ENCODE measurements at places on chromosomes 4 and X. TPM values are rescaled to one million over a fixed set of nuclear protein-coding genes. Genes with fewer than 3 reads are reported as not detected.

GRCh38 chrX:17601441-17602200 is 135.7 kb upstream of the SCML1 start:
- DNase-seq = no peak

- no peak for DNase-seq
Measured at GRCh38 chr4:184122631-184123408, 94.9 kb downstream of the ENPP6 start.

DNA sequence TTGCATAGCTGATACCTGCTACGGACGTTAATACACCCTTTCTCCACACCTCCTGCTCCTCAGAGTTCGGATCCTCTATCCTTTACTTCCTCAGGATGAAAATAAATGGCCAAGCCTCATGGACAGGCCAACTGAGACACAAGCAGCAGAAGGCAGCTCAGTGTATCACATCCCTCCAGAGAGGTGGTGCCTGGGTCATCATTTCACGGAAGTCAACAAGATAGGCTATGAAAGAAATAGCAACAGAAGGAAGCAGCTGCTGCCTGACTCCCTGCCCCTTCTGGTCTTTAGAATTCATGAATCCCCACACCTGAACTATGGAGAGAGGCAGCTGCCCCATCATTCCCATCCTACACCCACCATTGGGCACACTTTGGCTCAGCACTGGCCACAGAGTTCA is 267.1 kb upstream of the ETNPPL start:
- DNase-seq = no peak

DNA sequence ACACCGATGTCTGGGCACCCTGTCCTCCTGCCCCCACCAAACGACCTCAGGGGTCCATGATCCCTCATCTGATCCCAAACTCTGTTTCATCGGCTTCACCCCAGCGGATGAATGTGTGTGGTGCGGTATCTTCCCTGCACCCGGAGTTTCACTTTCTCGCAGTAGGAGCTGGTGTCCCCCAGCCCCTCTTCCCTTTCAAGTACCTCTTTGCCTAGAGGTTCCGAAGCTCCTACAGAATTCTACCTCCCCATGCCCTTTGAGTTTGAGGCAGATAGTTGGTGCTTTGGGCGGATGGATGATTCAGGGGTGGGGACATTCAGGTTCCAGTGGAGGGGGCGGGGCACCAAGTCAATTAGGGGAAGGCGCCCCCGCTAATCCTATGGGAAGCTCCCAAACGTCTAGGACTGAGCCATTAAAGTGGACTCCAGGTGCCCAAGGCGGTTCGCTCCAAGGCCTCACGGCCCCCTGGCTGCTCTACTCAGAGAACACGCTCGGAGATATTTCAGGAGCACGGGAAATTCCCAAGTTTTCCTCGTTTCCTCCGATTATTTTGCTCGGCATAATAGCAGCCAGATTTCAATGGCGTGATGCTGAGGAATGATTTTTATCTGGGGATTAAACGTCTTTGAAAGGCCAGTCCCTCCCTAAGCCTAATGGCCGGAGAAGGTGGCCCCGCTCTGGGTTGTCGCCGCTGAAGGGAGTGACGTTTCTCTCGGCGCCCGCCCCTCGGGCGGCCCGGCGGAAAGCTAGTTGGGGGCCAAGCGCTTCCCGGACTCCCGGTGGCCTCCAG is 1.3 kb downstream of the MSX1 start:
- no peak for DNase-seq

DNA sequence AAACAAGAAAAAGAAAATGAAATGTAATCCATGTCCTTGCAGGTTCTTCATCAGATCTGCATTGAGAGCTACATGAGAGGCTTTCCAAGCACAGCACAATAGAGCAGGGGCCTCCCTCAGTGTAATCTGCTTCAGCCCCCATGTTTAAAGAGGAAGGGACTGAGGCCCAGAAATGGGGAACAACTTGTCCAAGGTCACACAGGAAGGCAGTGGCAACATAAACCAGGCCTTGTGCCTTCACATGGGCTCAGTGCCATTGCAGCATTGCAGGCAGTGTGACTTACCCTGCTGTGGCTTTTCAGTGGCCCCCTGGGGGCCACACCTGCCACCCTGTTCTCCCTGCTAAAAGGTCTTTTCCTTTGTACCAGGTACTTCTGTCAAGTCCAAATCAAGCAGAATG is 20.9 kb upstream of the CD99L2 start:
- no peak for DNase-seq

DNA sequence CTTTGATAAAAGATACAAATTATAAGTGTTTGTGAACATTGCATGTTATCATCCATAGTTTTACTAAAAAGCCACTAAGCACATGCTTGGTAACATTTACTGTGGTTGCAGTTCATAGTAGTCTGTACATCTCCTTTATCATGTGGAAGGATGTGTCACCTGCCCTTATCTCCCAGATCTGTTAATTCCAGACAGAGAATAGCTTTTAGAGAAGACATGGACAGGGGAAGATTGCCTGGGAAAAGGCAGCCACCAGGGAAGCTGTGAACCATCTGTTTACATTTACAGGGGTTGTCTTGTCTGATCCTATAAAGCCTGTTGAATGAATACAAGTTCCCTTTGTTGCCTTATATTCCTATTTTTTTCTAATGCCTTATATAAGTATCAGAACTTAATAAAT is 396.0 kb downstream of the FAT4 start:
- no peak for DNase-seq

The FAM114A1 gene
- total RNA-seq = 0.22 TPM

The STATH gene
- not detected for total RNA-seq

All from activated T-helper 1 cell treated with anti-CD3 and anti-CD28 coated beads, Interleukin-12 subunit alpha, Interleukin-12 subunit beta, Interleukin-2, Interleukin-4 antibody, amounts not matched to agents 30 ng/mL and 10 ng/mL and 1 ng/mL, durations not matched to agents 14 hours and 24 hours and 36 hours (primary cell).